ENCODE measurements at places on chromosomes 6 and 20. TPM values are rescaled to one million over a fixed set of nuclear protein-coding genes. Genes with fewer than 3 reads are reported as not detected.

TOX2 gene
- total RNA-seq = 39.6 TPM

CFAP61 gene
- 1.7 TPM for total RNA-seq

PRDM1 gene
- 3.4 TPM for total RNA-seq

SLC17A2 gene
- not detected for total RNA-seq

SPATS1 gene
- not detected for total RNA-seq

CALHM4 gene
- total RNA-seq = not detected

RPL10A gene
- total RNA-seq = 1,981 TPM

GDAP1L1 gene
- not detected for total RNA-seq

ERVFRD-1 gene
- not detected for total RNA-seq

KCNQ5 gene
- not detected for total RNA-seq

FBXL4 gene
- total RNA-seq = 15.7 TPM

RBM12 gene
- 110 TPM for total RNA-seq

- H3K27ac ChIP-seq = no peak overlapping the region
- no peaks in the 10 kb centered on the region for H3K36me3 ChIP-seq
- no peaks in the 10 kb centered on the region for H3K4me1 ChIP-seq
- no peaks in the 10 kb centered on the region for H3K27me3 ChIP-seq
Observed at GRCh38 chr6:5435449-5435848, 174.1 kb downstream of the FARS2 start.

GRCh38 chr6:169536446-169537170 lies 165.2 kb downstream of the WDR27 start:
- H3K27ac ChIP-seq = no peak overlapping the region
- no peak for DNase-seq
- no peaks in the 10 kb centered on the region for H3K36me3 ChIP-seq
- no peak overlapping the region for H3K4me3 ChIP-seq
- no peaks in the 10 kb centered on the region for H3K4me1 ChIP-seq

GRCh38 chr20:62143081-62143956 lies at the start of the genes PSMA7 and SS18L1:
Gene PSMA7 (minus strand): TSS chr20:62143394. CDS start chr20:62143303, 91 bp downstream.
Gene SS18L1 (plus strand): TSS chr20:62143769. CDS start chr20:62143821, 52 bp downstream.
- H3K36me3 ChIP-seq = peaks cover 46% of the 10 kb centered on the region
- no peaks in the 10 kb centered on the region for H3K27me3 ChIP-seq
- peak within 1 kb of the TSS; percentile 97 for H3K27ac ChIP-seq
- H3K4me1 ChIP-seq = peaks cover 23% of the 10 kb centered on the region
- H3K4me3 ChIP-seq = peak within 1 kb of the TSS; percentile 73
- DNase-seq = peak; percentile 50

DNA sequence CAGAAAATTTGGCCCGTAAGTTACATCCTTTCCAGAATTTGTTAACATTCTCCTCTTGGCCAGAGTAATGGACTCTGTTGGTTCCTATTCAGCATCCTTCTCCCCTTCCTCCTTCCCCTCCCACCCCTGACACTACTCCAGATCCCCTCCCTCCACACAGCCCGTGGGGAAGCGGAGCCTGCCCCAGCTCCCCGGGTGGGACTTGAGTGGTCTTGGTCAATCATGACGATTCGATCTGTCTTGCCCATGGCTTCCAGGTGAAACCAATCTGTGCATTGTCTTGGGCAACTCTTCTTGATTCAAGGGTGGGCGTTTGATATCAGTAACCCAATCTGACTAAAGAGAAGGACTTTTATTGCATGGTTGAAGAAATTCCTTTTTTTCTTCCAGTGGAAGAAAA lies 143.9 kb downstream of the ANKRD60 start:
- no peaks in the 10 kb centered on the region for H3K36me3 ChIP-seq
- H3K27ac ChIP-seq = no peak overlapping the region
- H3K4me1 ChIP-seq = no peaks in the 10 kb centered on the region
- DNase-seq = no peak
- peaks cover 23% of the 10 kb centered on the region for H3K27me3 ChIP-seq

- no peaks in the 10 kb centered on the region for H3K27me3 ChIP-seq
- H3K4me1 ChIP-seq = no peaks in the 10 kb centered on the region
- no peaks in the 10 kb centered on the region for H3K36me3 ChIP-seq
- no peak for DNase-seq
Observed at GRCh38 chr20:48649104-48649626, 178.6 kb downstream of the PREX1 start.

DNA sequence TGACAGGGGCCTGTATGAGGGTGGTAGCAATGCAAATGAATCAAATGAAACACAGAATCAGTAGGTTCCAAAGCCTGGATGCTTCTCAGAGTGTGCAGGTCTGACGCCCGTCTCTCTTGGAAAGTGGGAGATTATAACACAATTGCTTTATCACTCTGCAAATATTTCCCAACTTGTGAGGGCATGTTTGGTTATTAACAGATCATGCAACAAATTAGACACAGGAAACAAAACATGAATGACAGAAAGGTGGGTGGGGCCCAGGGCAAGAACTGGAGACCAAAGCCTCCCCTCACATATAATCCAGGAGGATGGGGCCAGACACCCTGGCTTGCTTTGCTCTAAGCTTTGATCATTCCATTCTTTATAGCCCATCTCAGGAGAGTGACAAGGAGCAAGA lies 108.6 kb upstream of the MRPS10 start:
- no peak overlapping the region for H3K4me3 ChIP-seq
- DNase-seq = no peak
- H3K36me3 ChIP-seq = no peaks in the 10 kb centered on the region

DNA sequence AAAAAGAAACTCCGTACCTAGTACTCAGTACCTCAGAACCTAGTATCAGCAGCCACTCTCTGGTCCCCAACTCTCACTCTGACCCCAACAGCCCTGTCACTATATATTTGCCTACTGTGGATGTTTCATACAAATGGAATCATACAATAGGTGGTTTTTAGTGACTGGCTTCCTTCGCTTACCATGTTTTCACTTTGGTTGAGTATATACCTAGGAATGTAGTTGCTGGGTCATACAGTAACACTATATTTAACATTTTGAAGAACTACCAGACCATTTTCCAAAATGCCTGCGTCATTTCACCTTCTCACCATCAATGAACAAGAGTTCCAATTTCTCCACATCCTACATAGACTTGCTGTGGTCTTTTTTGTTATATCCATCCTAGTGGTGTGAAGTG lies 283.2 kb downstream of the GMDS start:
- no peak for DNase-seq
- no peak overlapping the region for H3K4me3 ChIP-seq
- H3K4me1 ChIP-seq = no peaks in the 10 kb centered on the region
- H3K36me3 ChIP-seq = no peaks in the 10 kb centered on the region
- no peaks in the 10 kb centered on the region for H3K27me3 ChIP-seq

DNA sequence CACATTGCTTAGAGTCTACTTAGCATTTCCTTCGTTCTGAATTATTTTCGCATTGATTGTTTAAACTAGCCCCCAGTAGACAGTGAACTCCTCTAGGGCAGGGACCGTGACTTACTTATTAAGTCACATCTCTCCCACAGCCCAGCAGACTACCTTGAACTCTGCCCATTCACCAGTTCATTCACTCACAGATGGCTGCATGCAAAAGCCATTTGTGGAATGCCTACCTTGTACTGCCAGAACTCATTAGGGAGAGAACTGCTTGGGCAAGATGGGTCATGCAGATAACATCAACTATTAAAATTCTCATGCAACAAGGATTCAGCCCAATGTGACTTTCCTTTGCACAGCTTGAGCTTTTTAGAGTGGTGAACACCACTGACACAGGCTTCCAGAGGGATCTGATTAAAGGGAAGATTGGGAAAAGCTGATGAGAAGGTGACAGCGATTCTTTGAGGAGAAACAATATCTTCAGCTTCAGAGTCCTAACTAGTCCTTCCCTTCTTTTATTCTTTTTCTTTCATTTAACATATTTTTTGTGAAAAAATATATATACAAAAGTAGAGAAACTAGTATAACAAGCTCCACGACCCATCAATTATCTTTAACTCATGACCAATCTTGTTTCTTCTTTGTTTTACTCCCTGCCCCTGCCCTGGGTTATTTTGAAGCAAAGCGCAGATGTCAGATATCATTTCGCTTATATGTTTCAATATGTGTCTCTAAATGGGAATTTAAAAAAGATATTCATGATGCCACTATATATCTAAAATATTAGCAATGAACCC lies 273.9 kb downstream of the CDC5L start:
- no peak overlapping the region for H3K4me3 ChIP-seq
- no peaks in the 10 kb centered on the region for H3K36me3 ChIP-seq
- no peak overlapping the region for H3K27ac ChIP-seq
- DNase-seq = no peak

DNA sequence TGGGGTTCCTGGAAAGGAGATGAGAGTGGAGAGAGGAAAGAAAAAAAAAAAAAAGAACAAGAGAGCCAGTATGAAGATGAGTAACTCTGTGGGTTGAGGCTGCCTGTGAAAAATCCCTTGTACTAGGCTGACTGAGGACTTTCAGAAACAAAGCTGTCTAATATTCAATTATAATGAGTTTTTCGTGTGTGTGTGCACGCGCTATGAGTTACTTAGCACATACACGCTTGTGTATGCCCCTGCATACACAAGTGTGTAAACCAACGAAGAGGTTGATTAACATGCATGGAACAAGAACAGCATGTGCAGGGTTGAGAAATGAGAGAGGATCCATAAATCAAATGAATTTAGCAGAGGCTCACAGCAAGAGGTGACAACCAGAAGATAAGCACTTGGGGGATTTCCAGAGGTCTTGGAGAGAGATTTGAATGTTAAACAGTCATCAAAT lies 4.8 kb upstream of the RBPJL start:
- H3K27me3 ChIP-seq = no peaks in the 10 kb centered on the region
- H3K4me1 ChIP-seq = peaks cover 4% of the 10 kb centered on the region
- no peaks in the 10 kb centered on the region for H3K36me3 ChIP-seq
- H3K4me3 ChIP-seq = no peak overlapping the region
- DNase-seq = no peak
- H3K27ac ChIP-seq = no peak overlapping the region

- no peaks in the 10 kb centered on the region for H3K36me3 ChIP-seq
- H3K4me1 ChIP-seq = no peaks in the 10 kb centered on the region
- no peaks in the 10 kb centered on the region for H3K27me3 ChIP-seq
- DNase-seq = no peak
Observed at GRCh38 chr6:112488238-112488637, 141.1 kb downstream of the RFPL4B start.

GRCh38 chr6:163634211-163635171 lies 220.0 kb downstream of the QKI start:
- no peak for DNase-seq
- H3K27me3 ChIP-seq = no peaks in the 10 kb centered on the region
- H3K4me3 ChIP-seq = no peak overlapping the region
- H3K27ac ChIP-seq = no peak overlapping the region
- H3K4me1 ChIP-seq = no peaks in the 10 kb centered on the region

DNA sequence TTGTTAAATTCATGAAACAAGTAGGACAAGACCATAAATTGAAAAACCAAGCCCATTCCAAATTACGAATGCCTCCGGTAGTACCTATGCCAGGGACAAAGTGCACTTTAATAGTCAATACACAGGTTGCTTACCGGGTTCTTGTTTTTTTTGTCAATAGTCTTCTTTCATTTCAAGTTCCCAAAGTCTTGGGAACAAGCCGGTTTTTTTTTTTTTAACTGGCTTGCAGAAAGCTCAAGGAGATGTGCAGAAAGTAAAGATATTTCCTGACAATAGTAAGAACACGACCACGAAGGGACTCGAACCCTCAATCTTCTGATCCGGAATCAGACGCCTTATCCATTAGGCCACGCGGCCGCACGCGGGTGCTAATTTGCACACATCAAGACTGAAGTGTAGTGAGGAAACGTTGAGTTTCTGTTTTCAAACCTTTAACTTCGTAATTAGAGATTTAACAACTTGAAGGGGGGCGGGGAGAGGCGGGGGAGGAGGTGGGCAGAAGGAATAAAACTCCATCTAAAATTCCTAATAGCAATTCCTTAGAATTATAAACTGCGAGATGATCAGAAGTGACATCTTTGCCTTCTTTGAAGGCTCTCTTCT lies 181.0 kb downstream of the TRIM27 start:
- peak; percentile 86 for DNase-seq
- no peaks in the 10 kb centered on the region for H3K36me3 ChIP-seq
- peak overlapping the region; percentile 46 for H3K27ac ChIP-seq
- no peaks in the 10 kb centered on the region for H3K27me3 ChIP-seq
- peak overlapping the region; percentile 59 for H3K4me3 ChIP-seq

GRCh38 chr20:19738951-19739350 lies 19.1 kb upstream of the RIN2 start:
- no peaks in the 10 kb centered on the region for H3K36me3 ChIP-seq
- H3K27me3 ChIP-seq = no peaks in the 10 kb centered on the region
- peaks cover 4% of the 10 kb centered on the region for H3K4me1 ChIP-seq
- no peak overlapping the region for H3K4me3 ChIP-seq
- no peak overlapping the region for H3K27ac ChIP-seq
- DNase-seq = no peak

DNA sequence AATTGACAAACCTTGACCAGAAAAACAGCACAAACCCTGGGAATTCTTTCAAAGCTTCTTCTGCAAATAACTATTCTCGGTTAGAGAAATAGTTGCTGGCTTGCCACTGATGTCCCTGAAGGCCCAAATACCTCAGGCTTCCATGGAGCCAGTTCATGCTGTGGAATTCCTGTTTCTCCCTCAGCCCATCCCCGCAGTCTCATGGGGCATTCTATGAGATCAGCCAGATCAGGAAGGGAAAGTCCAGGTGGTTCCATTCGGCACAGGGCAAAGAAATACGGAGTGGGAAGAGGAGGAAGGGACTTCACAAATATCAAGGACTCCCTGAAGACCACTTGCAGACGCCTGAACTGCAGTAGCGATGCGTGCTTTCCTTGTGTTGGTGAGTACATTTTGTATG lies 63.3 kb downstream of the MYLK4 start:
- no peak overlapping the region for H3K27ac ChIP-seq
- peaks cover 25% of the 10 kb centered on the region for H3K4me1 ChIP-seq
- no peak overlapping the region for H3K4me3 ChIP-seq
- H3K27me3 ChIP-seq = no peaks in the 10 kb centered on the region
- DNase-seq = no peak

DNA sequence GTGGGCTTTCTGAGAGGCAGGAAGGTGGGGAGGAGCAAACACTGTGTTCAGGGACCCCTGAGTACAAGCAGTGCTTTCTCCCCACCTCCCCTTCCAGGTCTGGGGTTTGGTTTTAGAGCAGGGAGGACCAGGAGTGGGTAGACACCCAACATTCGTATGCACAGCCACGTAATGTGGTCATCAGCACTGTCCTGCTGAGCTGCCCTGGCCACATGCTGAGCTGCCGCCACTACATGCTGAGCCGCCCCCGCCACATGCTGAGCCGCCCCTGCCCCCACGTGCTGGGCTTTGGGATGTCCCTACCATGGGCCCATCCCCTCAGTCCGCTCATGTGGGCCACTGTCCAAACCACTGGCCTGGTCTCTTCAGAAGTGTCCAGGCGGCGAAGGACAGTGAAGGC lies 214.9 kb upstream of the CST7 start:
- no peak for DNase-seq
- H3K36me3 ChIP-seq = no peaks in the 10 kb centered on the region
- H3K4me3 ChIP-seq = no peak overlapping the region
- H3K4me1 ChIP-seq = no peaks in the 10 kb centered on the region
- H3K27me3 ChIP-seq = peaks cover 11% of the 10 kb centered on the region

- no peaks in the 10 kb centered on the region for H3K27me3 ChIP-seq
- no peaks in the 10 kb centered on the region for H3K36me3 ChIP-seq
- no peak for DNase-seq
Observed at GRCh38 chr6:5287205-5287965, 26.1 kb downstream of the FARS2 start.

DNA sequence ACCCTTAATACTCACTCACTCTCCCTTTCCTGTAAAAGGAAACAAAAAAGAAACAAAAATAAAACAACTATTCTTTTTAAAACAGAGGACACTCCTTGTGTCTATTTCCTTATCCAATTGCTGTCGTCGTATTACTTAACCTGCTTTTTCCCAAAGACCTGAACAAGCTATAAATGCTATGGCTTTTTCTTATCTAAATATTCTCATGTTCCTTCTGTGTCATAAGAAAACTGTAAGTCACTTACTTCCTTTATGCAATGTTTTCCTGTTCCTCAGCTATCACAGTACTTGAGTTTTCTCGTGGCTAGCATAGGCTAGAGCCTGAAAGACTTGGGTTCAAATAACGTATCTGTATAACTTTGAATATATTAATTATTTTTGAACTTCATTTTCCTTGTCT lies 99.2 kb downstream of the IRAK1BP1 start:
- no peaks in the 10 kb centered on the region for H3K27me3 ChIP-seq
- H3K4me3 ChIP-seq = no peak overlapping the region
- no peak overlapping the region for H3K27ac ChIP-seq
- H3K36me3 ChIP-seq = peaks cover 22% of the 10 kb centered on the region

Data from HCT116 (cell line).